Iris pigment epithelial cell (primary cell): ENCODE measurements at places on chromosomes 1 and 21.
A peak's percentile ranks its signal among the peaks of the same experiment; 100 is the strongest.

DNA sequence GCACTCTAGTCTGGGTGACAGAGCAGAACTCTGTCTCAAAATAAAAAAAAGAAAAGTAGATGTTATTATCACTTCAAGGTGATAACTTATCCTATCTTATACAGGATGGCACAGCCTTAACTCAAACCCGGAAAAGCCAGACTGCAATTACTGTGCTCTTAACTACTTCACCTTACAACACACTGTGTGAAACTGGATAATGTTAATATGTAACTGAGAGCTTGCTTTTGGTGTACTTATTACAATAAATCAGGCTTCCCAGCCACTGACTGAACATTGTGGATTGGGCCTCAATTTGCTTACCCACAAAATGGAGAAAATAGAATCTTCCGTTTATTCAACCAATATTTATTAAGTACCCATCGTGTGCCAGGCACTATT, 1.4 kb downstream of the ORC1 start:
- no peak for DNase-seq

GRCh38 chr1:64471218-64472039, 1.5 kb downstream of the CACHD1 start:
- peak; percentile 42 for DNase-seq

GRCh38 chr1:248710305-248710900, 7.8 kb upstream of the OR14I1 start:
- DNase-seq = no peak

DNA sequence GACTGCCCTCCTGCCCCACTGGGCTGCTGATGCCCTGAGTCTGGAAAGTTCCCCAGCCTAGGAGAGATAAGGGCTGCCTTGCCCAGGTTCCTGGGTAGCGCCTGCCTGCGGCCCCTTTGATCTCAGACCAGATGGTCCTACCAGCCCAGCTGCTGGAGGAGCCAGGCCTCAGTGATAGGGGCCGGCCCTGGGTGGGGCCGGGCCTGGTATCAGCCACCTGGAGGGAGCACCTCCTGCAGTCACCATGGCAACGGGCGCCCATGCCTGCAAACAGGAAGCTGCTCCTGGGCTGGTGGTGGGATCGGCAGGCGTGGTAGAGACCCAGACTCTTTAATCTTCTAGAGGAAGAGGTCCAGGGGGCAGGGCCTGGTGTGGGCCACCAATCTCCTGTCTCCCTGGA, 119.7 kb upstream of the WNT4 start:
- DNase-seq = no peak

DNA sequence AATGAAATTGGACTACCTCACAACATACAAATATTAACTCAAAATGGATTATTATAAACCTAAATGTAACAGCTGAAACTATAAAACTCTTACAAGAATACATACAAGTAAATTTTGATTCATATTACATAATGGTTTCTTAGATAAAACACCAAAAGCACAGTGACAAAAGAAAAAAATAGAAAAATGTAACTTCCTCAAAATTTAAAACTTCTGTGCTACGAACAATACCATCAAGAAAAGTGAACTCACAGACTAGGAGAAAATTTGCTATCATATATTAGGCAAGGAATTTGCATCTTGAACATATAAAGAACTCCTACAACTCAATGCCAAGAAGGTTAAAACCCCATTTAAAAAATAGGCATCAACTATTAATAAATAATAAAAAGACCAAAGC, 31.2 kb downstream of the ANGPTL3 start:
- no peak for DNase-seq

- DNase-seq = peak; percentile 59
Observed at GRCh38 chr1:27594564-27595510, 9.1 kb downstream of the AHDC1 start.

DNA sequence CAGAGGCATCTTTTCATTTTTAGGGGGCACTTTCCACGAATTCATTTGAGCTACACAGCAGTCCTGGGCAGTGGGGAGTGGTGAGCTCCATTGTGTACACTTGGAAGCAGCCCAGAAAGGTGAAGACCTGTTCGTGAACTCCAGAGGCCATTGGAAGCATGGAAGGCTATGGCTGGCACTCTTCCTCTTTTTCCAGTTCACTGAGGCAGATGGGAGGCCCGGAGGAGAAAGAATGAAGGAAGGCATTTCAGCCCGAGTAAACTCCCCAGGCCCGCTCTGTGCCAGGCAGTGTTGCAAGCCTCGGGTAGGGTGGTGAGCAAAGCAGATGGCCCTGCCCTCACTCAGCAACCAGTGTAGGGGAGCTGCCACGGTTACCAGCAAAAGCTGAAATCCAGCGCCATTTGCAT, 673 bp upstream of the DHCR24 start:
- no peak for DNase-seq

GRCh38 chr21:36727866-36728265, 29.0 kb downstream of the SIM2 start:
- DNase-seq = no peak
